ENCODE measurements at places on chromosomes 2 and 18.

DNA sequence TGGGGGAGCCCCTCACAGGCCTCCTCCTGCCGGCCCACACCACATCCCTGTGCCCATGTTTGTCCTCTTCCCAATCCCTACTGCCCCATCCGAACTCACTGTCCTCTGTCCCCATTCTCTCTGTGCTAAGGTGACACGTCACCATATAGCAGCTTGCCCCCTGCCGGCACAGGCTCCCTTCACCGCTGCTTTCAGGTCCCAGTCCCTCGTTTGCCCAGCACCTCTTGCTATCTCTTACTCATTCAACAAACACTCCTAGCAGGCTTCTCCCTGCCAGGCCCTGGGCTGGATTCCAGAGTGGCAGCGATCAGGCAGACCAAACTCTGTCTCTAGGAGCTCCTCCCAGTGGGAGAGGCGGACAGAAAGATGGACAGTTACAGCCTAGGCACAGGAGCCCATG, 74.3 kb downstream of the TFCP2L1 start:
- no peak for DNase-seq

DNA sequence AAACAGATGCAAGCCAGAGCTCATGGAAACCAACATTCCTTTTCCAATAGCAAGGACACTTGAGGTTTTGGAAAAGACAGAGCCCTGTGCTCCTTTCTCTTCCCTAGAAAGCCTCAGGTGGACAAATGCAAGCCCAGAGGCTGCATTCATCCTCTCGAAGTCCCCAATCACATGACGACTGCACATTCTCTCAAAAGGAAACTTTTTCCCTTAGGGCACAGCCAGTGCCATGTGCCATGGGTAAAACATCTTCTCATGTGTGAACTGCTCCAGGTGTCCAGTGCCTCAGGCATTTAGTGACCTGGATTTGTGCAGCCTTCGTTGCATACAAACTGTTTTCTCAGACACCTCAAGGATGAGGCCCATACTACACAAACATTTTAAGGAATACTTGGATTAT, 140.7 kb downstream of the LAMA1 start:
- DNase-seq, result no peak

DNA sequence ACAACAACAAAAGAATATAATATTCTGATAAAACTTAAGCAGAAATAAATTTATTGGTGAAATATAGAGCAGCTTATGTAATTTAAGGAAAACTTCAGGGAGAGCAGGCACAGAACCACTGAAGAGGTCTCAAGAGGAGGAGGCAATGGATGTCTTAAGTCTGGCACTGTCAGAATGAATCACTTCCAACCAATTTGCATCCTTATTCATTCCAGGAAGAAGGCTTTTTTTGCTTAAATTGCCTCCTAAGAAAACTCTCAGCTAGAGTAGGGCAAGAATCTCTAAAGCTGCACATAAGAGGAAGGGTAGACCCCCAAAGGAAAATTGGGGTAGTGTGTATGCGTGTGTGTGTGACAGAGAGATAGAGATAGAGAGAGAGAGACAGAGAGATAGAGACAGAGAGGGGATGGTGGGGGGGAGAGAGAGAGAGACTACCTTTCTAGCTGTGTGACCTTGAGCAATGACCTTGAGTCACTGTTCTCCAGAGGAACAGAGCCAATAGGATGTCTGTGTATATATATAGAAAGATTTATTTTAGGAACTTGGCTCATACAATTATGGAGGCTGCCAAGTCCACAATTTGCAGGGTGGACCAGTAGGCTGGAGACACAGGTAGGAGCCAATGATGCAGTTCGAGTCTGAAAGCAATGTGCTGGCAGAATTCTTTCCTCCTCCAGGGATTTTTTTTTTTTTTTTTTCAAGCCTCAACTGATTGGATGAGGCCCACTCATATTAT, 96.4 kb upstream of the LINC00305 start:
- DNase-seq, result no peak

GRCh38 chr2:62375113-62375420, 130.9 kb downstream of the TMEM17 start:
- DNase-seq, result no peak

DNA sequence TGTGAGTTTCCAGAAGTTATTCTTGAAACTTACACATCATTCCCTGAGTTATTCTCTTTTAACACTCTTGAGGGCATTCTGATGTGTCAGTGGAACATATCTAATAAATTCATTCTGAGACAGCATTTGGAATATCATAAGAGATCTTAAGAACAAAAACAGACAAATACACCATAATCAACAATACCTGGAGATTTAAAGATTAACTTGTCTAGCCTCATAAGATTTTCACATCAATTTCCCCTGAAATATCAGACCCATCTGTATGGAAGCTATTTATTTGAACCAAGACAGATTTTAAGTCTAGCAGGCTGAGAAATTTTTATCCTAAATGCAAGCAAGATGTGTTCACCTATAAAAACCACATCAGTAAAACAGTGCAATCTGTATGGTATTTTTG, 181.6 kb downstream of the NYAP2 start:
- no peak for DNase-seq

DNA sequence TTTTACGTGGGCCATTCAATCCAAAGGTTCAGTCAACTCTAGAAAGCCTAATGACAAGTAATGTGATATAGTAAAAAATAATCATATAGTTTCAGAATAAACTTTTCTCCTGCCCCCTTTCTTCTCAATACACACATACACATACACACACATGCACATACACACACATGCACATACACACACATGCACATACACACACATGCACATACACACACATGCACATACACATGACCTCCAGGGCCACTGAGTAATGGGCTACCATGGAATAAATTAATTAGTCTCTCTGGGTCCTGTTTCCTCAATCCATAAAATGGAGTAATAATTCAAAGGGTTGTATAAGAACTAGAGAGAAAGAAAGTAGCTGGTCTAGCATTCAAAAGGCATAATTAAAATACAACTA, 5.4 kb upstream of the TRIB2 start:
- no peak for DNase-seq

DNA sequence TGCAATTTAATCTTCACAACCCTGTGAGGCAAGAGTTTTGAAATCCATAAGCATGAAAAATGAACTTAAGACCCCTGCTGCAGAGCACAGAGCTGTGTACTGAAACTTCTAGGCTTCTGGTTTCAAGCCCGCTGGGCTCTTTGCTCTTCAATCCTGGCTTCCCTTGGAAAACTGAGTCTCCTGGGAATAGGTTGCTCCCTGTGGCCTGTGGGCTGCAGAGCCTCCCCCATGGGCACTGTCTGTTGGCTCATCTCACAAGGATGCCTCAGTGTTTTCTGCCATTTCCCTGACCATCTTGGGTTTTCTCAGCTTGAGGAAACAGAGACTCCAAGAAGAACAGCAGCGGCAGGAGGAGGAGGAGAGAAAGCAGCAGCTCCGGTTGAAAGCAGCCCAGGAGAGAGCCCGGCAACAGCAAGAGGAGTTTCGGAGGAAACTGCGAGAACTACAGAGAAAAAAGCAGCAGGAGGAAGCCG, 44.5 kb downstream of the SUMO1 start:
- no peak for DNase-seq

DNA sequence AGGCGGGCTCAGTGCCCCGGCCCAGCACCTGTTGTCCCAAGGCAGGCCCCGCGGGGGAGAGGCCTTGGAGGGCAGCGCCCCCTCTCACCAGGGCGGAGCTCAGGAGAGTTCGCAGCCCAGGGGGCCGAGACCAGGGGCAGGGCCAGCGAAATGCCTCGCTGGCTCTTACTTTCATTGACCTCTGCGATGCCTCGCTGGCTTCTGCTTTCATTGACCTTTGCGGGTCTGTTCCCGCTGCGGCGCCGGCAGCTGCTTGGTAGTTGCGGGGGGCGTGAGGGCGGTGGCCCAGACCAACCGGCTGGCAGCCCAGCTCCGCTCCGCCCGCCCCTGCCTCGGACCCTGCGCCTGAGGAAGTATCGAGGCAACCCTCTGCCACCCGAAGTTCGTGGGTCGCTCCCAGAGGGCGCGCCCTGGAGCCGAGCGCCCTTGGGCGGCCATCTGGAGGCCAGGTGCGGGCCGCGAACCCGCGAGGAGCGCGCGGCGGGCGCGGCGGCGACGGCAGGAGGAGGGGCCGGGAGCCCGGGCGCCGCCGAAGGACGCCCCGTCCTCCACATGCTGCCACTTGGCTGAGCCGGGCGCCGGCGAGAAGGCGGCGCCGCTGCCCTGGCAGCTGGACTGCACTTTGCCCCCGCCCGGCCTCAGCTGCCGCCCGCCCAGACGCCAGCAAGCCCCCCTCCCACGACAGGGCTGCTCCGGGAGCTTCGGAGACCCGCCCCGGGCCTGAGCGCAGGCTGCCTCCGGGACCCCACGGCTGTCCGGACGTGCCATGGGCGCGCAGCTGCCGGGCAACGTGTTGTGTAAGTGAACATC, 118.0 kb upstream of the MSTN start:
- DNase-seq, result peak; percentile 73

- no peak for DNase-seq
These were observed 110.3 kb downstream of the RAB3GAP1 start for GRCh38 chr2:135162377-135162776.

- no peak for DNase-seq
These were observed 14.5 kb upstream of the SULT1C4 start for GRCh38 chr2:108363024-108363907.

- DNase-seq, result no peak
These were observed 1.0 kb downstream of the HDLBP start for GRCh38 chr2:241314226-241315092.

DNA sequence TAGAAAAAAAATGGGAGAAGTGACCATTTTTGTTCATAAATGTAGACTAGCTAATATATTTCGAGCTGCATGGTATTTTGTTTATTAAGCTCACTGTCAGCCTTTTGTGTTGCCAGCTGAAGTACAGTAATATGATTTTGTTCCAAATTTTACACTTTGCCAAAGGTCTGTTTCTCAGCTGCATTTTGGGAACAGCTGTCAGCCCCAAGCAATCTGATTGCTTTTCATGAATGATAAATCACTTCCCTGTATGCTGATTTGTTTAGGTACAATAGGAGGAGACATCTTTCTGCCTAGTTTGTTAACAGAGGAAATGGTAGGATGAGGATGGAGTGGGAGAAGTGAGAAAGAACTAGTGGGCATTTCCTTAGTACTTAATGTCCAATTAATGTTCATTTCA, 79.3 kb downstream of the NABP1 start:
- no peak for DNase-seq

- no peak for DNase-seq
These were observed 40.4 kb upstream of the NFU1 start for GRCh38 chr2:69477627-69478026.

DNA sequence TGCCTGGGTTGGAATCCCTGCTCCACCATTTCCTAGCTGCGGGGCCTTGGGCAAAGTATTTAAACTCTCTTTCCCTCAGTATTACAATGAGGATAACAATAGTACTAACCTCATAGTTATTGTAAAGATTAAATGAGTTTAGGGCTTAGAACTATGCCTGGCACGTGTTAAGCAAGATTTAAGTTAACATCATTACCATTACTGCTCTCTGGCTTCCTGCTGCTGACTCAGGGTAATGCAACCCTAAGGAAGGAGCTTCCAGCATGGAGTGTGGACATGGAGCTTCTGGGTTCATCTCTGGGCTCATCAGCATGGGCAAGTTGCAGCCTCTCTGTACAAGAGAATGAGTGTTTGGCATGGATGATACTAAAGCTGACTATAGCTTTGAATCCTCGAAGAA, 374.2 kb upstream of the MAP2 start:
- DNase-seq, result no peak

- DNase-seq, result no peak
These were observed 27.9 kb downstream of the REV1 start for GRCh38 chr2:99461828-99462483.

GRCh38 chr2:72859831-72860262, 27.4 kb upstream of the SPR start:
- DNase-seq, result peak; percentile 48

- no peak for DNase-seq
These were observed 22.0 kb upstream of the PNO1 start for GRCh38 chr2:68135448-68136320.

DNA sequence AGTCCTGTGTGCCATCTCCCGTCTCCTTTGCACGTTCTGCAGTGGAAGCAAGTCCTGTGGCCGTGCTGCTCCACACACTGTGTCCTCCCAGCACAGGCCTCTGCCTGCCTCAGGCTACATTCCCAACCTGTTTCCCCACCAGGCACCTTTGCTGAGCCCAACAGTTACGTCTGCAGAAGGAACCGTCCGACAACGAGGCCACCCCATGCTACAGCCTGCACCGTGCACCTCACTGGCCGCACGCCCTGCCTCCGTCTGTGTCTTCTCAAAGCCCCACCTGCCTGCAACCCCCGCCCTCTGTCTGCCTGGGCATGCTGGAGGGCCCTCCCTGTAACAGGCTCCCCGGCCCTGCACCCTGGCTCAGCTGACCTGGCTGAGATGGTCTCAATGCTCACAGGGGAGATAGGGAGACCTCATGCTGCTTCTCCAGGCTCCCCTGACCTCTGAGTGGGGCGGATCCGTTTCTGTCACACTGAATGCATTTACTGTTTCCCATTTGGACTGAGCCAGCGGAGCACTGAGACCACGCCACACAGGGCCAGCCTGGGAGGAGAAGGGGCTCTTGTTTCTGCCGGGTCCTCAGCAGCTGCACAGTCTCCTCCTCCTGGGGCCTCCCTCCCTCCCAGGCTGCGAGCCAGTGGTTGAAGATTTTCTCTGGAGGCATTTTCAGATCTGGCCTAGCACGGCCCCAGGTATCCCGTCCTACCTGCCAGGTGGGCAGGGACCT, 109.1 kb upstream of the OTOS start:
- DNase-seq, result no peak

DNA sequence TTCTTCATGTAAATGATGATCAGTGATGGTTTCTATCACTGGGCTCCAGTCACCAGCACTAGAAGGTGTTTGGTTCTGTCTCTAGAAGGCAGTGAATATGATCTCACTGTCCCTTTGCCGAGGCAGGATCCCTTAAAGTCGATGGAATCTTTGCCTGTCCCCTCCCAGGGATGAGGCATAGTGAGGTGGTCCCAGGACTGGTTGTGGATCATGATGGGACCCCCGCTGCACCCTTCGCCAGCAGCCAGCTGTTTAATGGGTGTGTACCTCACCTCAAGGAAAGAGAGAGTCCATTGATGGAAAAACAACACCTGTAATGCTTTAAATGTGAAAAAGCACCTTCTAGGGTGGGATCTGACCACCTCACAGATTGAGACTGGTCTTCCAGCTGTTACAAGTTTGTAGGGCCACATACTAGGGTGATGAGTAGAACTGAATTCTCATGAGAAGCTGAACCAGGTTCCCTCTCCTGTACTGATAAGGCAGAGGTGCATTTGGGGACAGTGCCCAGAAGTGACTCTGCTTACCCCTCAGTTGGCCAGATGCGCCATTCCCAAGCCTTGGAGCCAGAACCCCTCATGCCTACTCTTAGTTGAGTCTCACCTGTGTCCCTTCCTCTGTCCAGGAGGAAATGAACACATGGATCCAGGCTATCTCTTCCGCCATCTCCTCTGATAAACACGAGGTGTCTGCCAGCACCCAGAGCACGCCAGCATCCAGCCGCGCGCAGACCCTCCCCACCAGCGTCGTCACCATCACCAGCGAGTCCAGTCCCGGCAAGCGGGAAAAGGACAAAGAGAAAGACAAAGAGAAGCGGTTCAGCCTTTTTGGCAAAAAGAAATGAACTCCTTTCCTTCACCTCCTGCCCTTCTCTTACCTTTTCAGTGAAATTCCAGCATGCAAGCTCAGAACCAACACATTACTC, 55.5 kb upstream of the EML6 start:
- no peak for DNase-seq

- no peak for DNase-seq
These were observed 121.0 kb upstream of the SLC39A10 start for GRCh38 chr2:195535911-195536522.

GRCh38 chr2:212428681-212429478, 109.7 kb downstream of the ERBB4 start:
- no peak for DNase-seq

GRCh38 chr2:8502316-8502715, 179.5 kb upstream of the ID2 start:
- DNase-seq, result peak; percentile 71

- DNase-seq, result no peak
These were observed 87.2 kb downstream of the LPIN1 start for GRCh38 chr2:11833601-11834000.

Measured in SHP77 (cell line).